ENCODE measurements at places on chromosomes 5 and 9. TPM values are rescaled to one million over a fixed set of nuclear protein-coding genes. Genes with fewer than 3 reads are reported as not detected.

DNA sequence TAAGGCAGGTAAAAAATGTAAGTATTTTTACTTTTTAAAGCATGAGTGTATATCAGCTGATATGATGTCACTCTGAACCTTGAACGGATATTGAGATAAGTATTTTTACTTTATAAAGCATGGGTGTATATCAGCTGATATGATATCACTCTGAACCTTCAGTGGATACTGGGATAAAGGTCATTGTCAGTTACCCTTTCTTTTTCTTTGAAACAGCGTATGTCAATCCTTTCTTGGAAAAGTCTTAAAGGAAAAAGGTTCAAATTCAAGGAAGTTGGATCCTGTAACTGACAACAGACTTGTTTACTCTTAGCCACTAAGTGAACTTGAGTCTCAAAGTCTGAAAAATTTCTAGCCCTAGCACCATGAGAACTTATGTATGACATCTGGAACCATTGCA is 61.7 kb upstream of the IFNK start:
- no peak for DNase-seq

- no peak for DNase-seq
Measured at GRCh38 chr9:135889564-135890189, 17.7 kb downstream of the CAMSAP1 start.

GRCh38 chr9:126479515-126479914 is 134.2 kb upstream of the LMX1B start:
- DNase-seq = no peak

GRCh38 chr9:101711330-101711941 is 27.0 kb downstream of the GRIN3A start:
- peak; percentile 23 for DNase-seq

DNA sequence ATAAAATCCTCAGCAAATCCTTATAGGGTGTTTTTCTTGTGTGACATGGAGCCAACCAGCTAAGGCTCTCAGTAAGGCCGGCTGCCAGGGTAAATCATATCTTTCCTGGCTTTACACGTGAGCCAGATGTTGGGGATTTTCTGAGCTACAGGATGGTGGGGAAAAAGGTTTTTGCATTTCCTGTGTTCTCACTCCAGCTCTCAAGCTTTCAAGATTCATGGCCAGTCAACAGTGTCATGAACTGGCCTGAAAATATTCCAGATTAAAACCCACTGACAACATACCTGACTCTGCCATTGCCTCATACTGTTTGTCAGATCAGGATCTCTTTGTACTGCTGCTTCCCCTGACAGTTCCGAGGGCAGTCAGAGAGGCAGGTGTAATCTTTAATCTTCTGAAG is 306.9 kb downstream of the GLIS3 start:
- DNase-seq = peak; percentile 68

DNA sequence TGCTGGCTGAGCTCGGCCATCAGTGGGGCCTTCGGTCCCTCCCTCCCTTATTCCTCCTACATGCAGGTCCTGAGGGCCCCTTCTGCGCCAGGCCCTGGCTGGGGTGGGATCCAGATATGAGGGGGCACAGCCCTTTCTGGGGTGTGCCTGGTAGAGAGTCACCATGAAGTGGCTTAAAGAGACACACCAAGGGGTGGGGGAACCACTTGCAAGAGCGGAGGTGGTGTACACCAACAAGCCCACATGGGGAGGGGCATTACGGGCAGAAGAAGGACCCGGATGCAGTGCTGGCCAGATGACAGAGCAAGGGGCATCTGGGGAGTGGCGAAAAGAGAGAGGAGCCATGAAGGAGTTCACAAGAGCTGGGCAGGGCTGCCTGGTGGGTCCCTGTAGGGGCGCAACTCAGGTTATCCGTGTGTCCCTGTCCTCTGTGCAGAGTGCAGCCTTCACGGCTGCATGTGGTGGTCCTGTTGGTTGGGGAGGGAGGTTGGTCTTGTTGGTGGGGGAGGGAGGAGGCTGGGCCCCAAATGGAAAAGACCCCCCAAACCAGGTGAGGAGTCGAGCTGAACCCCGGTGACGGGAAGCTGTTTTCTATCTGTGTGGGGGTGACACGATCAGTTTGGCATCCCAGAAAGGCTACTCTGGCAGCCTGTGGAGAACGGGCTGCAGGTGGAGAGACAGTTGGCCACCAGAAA is 158.1 kb downstream of the DAB2IP start:
- DNase-seq = no peak

GRCh38 chr9:133964463-133964862 is 27.7 kb downstream of the VAV2 start:
- no peak for DNase-seq

DNA sequence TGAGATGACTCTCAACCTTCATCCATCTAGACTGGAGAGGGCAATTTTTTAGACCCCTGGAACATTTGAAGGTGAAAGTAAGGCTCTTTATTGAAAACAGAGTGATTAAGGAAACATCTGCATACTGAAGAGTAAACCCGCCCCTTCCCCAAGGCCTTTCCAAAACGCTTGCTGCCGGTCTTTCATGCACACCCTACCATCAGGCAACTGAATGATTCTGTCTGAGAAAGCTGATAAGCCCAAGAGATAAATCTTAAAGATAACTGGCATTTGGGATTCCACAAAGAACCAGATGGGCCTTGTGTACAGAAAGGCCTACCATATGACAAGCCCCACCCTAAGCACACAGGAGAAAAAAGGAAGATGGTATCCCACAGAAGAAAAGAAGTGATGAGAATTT is 54.4 kb upstream of the PIK3R1 start:
- DNase-seq = no peak

DNA sequence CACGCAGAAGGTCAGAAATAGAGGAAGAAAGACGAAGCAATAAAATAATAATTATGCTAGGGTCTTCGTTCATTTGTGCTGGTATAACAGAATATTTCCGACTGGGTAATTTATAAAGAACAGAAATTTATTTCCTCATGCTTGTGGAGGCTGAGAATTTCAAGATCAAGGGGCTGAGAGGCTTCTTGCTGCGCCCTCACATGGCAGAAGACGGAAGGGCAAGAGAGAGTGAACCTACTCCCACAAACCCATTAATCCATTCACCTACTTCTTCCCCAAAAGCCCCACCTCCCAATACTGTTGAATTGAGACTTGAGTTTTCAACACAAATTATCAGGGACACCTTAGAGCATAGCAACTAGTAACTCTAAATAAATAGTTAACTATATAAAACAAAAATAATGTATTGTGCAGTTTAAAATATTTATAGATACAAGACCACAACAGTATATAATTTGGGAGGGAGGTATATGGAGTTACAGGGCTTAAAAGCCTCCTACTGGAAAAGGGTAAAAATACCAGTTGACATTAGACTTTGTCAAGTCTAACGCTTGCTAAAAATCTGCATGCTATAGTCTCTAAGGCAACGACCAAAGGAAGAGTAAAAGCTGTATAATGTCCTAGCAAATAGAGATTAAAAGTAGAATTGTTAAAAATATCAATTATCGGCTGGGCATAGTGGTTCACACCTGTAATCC is 40.3 kb upstream of the NAA35 start:
- peak; percentile 47 for DNase-seq

- DNase-seq = peak; percentile 32
Measured at GRCh38 chr5:95884017-95884325, 61.4 kb upstream of the GLRX start.

The FGF1 gene
- 0.63 TPM for total RNA-seq
